Eye (tissue), 1 donor: ENCODE measurements at places on chromosomes 7 and 10.

DNA sequence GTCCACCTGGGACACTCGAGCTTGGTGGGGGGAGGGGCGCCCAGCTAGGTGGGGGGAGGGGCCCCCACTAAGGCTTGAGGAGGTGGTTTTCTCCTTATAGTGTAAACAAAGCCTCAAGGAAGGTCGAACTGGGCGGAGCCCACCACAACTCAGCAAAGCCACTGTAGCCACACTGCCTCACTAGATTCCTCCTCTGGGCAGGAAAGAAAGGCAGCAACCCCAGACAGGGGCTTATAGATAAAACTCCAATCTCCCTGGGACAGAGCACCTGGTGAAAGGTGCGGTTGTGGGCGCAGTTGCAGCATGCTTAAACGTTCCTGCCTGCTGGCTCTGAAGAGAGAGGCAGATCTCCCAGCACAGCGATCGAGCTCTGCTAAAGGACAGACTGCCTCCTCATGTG is 133.1 kb downstream of the SNX13 start:
- DNase-seq = no peak

- no peak for DNase-seq
These were observed 11.4 kb upstream of the PTER start for GRCh38 chr10:16425449-16425848.

DNA sequence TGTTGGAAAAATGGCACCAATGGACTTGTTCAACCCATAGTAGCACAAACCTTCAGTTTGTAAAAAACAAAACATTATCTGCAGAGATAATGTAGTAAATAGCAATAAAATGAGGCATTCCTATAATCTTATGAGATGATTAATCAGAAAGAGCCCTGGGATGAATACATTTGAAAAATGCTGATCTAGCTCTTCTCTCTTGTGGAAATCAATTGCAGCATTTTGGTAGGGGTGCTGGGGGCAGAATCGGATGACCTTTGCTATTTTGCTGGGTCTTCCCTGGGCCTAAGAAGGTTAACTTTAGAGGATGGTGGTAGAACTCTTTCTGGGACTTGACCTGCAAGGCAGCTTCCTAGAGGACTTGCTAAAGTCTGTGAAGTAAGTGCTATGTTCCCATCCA is 163.5 kb downstream of the ADRA2A start:
- no peak for DNase-seq

GRCh38 chr7:32910195-32910594 is 18.6 kb upstream of the KBTBD2 start:
- DNase-seq = no peak

- peak; percentile 38 for DNase-seq
These were observed 60.3 kb downstream of the AHCYL2 start for GRCh38 chr7:129285111-129285510.

- no peak for DNase-seq
These were observed 23.8 kb upstream of the AOAH start for GRCh38 chr7:36748017-36748487.
